ENCODE measurements at places on chromosomes 7 and 10.

GRCh38 chr10:130636313-130636930 lies 500.2 kb downstream of the GLRX3 start:
- no peak for DNase-seq

DNA sequence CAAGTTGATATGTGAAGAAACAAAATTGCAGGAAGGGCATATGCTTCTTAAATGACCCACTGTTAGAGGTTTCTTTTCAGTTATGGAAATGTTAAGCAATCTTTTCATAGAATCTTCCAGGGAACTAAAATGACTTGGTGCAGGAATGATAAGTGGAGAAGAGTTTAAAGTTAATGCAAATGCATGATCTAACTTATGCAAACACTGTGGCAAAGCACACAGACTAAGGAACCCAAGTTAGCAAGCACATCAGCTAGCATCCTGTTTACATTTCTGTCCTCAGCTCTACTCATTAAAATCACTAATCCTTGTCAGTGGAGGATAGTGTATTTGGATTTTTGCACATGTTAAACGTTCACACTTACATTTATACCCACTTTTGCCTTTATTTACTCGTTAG lies 9.3 kb downstream of the CLCN1 start:
- DNase-seq = no peak

GRCh38 chr7:126993626-126994213 lies 259.0 kb downstream of the GRM8 start:
- DNase-seq = no peak

GRCh38 chr10:107371801-107372200 lies 207.3 kb upstream of the SORCS1 start:
- DNase-seq = no peak

DNA sequence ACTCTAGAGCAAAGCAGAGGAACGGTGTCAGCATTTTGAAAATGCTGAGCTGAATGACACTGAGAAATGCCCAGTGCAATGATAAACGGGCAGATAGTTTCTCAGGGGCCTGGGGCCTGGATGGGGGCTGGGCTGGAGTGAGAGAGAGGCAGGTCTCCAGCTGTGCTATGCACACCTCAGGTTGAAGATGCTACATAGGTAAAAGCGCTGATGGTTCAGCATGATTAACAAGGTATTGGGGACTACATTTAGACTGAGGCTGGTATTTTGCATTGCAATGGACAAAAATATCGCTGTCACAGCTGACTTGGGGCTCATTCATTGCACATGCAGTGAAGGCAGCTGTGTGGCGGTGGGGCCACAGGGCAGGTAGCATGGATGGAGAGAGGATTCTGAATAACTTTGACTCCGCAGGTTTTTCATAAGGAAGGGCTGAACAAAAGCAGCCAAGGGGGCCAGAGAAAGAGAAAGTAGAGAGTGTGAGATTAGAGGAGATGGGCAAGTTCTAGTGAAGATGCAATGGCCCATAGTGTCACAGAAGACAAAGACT lies 290.8 kb upstream of the ZNF32 start:
- no peak for DNase-seq

Data from H54 (cell line).